Forelimb muscle (tissue), 1 donor: ENCODE measurements at places on chromosomes 5 and 9.

DNA sequence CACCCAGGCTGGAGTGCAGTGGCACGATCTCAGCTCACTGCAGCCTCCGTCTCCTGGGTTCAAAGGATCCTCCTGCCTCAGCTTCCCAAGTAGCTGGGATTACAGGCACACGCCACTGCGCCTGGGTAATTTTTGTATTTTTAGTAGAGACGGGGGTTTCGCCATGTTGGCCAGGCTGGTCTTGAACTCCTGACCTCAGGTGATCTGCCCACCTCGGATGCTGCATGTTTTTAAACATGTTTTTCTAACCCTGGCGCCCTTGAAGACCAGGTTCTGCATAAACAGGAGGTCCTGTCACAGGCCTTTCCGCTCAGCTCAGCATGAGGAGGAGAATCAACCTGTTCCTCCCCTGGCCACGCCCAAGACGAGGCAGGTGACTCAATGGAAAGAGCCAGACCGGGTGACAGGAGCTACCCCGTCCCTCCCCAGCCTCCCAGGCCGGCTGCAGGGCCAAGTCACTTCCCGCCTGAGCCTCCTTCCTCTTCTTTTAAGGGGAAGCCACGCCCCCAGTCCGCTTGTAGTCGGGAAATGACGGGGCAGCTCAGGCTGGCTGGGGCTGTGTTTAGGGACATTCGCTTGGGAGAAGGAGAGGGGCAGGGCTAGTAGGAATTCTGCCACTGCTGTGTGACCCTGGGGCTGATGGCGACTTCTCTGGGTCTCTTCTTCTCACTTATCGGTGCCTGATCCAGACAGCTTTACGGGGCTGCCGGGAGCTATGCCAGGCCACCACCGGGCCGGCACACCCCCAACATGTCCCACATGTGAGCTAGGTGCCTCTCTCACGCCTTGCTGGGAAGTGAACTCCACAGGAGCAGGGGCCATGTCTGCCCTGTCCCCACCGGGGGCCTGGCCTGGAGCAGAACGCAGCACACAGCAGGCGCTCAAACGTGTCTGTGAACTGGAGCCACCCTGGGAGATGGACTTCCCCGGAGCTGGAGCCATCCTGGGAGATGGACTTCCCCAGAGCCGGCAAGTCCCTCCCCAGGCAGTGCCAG lies 6.1 kb downstream of the NOTCH1 start:
- DNase-seq: no peak

DNA sequence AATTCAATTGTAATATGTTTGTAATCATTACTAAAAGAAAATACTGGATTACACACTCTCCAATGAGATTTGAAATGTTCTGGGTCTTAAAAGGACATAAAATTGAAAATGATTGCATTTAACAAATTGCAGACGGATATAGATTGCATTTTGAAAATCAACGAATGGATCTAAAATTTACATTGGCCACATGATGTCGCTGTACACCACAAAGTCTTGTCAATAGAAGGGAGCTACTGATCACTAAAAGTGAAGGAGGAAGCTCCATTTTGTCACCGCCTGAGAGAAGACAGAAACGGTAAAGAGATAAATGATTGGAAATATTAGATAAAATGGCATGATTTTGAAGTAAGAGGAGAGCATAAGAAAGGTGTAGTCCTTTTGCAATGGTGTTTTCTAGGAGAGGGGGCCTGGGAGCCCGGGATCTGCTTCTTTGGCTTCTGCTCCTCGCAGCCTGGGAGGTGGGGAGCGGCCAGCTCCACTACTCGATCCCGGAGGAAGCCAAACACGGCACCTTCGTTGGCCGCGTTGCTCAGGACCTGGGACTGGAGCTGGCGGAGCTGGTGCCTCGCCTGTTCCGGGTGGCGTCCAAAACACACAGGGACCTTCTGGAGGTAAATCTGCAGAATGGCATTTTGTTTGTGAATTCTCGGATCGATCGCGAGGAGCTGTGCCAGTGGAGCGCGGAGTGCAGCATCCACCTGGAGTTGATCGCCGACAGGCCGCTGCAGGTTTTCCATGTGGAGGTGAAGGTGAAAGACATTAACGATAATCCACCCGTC lies at the start of gene PCDHA1:
Gene PCDHA1 (plus strand): TSS at position 236 of the 782 bp plus-strand sequence.
- no peak for DNase-seq

- no peak for DNase-seq
Measured at GRCh38 chr5:164608507-164608906, 1103.1 kb downstream of the MAT2B start.

GRCh38 chr9:38440516-38440915 lies 16.3 kb upstream of the IGFBPL1 start:
- DNase-seq: no peak
